ENCODE measurements at places on chromosomes 12 and 14.

GRCh38 chr14:22976620-22977433, 5.5 kb downstream of the AJUBA start:
- no peak for DNase-seq

GRCh38 chr14:73576391-73576790, 7.4 kb downstream of the ACOT2 start:
- DNase-seq: no peak

DNA sequence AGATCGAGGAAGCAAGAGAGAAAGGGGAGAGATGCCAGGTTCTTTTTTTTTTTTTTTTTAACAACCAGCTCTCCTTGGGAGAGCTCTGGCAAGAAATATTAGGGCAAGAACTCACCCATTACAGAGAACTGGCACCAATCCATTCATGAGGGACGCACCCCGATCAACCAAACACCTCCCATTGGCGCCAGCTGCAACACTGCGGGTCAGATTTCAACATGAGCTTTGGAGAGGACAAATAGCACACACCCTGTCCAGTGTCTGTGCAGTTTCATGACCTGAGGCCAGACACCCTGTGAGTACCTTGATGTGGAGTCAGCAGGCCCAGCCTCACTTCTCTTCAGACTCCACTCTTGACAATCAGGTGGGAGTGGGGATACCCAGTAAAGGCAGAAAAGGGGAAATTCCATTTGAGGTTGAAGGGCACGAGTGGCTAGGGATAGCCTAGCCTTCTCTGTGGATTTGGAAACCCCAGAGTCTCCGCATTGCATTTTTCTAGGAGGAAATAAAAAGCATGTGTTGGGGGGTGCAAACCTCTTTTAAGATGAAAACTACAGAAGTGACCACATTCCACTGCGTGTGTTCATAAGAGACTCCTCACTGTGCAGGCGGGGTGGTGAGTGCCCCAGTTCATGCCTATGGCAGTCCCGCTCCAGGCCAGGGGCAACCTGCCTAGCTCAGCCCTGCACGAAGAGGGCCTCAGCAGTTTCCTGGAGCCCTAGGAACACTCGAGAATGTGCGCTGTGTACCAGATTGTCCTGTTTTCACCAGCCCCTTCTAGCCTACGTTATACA, 42.4 kb upstream of the GPATCH2L start:
- no peak for DNase-seq

DNA sequence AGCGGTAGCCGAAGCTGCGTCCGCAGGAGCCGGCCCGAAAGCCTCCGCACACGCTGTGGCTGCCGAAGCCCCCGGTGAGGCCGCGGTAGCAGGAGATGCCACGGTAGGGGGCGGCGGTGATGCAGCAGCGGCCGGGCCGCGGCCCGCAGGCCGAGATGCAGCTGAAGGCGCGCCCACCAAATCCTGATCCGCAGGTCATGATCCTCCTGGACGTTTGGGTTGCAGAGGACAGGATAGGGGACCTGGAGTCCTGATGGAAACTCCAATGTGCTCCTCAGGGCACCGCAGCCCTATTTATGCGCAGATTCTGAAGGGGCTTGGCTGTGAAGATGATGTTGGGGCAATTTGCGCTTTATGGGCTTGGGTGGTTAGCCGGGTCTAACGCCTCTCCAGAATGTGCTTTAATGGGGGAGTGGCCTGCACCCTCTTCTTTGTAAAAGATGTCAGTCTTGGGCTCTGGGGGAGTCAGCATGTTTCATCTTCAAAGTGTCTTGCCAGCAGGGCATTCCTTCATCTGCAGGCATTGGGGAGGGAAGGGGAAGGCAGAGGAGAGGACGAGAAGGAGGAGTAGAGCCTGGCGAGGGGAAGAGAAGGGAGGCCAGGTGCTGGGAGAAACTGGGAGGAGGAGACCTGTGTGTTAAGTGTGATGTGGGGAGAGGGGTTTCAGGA, at the start of gene KRT81:
KRT81 (minus strand) TSS at position 268 of the 669 bp plus-strand sequence; CDS start at position 199, 69 bp downstream.
- DNase-seq: no peak

GRCh38 chr12:26696613-26697092, 136.3 kb downstream of the ITPR2 start:
- DNase-seq: no peak

- no peak for DNase-seq
Observed at GRCh38 chr14:96086032-96086431, 46.9 kb downstream of the C14orf132 start.

DNA sequence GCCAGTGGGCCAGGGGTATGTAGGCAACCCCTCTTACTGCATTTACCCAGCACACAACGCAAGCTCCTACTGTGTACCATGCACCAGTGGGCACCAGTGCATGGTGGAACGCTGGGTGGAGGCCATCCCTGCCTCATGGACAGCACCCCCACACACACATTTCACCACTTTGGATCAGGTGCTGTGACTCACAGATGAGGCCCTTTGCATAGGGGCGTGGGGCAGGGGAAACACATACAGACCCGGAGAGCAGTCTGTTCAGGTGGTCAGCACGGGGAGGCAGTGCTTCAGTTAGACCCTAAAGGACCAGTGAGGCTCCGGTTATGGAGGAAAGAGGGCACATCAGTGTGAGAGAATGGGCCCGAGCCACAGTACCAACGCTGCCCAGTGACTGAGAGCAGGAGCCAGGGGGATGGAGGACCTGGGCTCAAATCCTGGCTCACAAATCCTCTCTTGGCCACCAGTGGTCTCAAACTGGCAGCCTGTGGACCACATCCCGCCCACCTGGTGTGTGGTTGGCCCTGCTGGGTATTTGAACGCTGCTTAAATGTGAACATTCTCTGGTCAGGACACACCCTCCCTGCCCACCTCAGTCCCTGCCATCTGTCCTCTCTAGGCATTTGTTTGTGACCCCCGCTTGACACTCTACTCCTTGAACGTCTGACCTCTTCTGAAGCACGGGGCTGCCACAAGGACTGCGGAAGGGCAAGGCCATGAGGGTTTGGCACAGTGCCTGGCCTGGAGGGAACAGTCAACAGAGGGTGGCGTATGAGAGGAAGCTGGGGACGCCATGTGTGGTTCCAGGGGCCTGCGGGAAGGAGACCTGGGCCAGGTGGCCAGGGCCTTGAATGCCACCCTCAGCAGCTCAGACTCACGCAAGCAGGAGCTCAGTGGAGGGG, 46.7 kb downstream of the FAM222A start:
- no peak for DNase-seq

DNA sequence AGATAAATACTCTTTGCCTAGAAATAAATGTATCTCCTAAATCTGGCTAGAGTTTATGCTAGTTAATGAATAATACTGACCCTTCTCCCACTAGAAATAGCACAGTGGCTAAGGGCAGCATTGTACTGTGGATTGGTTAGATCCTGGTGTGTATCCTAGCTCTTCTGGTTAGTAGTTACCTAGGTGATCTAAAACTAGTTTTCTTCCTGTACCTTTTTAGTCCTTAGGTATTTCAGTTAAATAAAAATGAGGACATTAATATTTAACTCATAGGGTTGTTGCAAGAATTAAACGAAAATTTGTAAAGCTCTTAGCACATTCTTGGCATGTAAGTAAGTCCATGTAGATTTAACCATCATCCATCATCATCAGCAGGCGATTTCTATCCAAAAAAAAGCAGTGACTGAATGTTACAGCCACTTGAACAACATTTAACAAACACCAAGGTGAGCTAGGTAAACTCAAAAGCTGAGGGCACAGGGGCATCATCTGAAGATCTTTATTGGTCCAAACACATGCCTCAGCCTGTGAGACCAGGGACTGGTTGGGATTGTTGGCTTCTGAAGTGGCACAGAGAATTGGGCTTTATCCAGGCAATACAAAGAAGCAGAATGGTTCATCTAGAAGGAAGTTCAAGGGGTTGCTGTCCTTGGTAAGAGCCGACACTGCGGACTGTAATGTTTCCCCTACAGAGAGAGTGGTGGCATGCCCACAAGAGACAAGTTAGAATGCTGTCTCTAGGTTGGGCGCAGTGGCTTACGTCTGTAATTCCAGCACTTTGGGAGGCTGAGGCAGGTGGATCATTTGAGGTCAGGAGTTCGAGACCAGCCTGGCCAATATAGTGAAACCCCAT, 100.8 kb downstream of the GAS2L3 start:
- DNase-seq: no peak

GRCh38 chr14:104111301-104112112, 26.0 kb downstream of the ASPG start:
- no peak for DNase-seq

DNA sequence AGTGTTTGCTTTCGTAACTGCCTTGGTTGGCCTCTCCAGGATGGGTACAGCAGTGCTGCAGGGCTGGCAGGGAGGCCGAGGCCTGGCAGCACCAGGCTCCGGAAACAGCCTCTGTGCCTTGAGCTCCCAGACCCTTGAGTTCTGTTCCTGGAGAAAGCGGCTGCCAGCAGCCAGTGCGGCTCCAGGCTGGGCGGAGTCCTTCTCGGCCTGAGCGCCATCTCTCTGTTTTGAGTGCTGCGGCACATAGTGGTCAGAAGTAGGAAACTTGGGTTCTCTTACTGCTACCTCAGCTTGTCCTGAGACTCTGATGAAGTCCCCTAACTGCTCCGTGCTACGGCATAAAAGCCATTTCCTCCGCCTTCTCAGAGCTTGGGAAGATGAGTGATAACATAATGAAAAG, 65.9 kb downstream of the KCNA1 start:
- no peak for DNase-seq

DNA sequence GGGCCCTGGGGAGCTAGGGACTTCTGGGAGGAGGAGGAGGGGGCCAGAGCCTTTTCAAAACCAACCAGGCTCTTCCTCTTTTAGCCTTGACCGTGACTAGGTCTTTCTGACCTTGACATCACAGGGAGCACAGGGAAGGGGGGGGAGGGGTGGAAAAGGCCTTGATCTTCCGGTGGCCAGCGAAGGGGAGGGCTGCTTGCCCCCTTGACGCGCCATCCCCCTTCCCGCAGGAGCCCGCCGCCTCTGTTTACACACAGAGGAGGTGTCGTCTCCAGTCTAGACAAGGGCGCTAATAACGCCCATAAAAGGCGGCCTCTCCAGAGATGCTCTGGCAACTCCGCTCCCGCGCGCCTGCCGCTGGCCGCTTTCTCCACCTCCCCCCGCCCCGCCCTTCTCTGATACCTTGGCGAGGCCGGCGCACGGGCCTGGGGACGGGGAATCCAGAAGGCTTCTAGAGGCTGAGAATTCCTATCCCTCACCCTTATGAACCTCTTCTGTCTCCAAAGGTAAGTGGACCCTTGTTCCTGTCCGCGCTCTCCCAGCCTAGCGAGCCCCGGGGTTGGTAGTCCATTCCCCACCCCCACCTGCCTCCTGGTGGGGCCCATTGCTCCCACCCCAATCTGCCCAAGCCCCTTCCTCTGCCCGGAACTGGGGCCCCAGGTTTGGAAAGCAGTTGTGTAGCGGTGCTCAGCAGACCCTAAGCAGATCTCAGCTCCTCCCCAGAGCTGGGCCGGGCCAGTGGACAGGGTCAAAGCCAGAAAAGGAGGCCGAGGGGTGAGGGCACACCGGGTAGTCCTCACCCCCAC, 4.9 kb upstream of the HOXC12 start:
- peak; percentile 70 for DNase-seq

- DNase-seq: peak; percentile 89
Observed at GRCh38 chr12:119667577-119668323, at the start of gene PRKAB1. PRKAB1 (plus strand) TSS chr12:119668133; CDS start chr12:119668245, 112 bp downstream.

DNA sequence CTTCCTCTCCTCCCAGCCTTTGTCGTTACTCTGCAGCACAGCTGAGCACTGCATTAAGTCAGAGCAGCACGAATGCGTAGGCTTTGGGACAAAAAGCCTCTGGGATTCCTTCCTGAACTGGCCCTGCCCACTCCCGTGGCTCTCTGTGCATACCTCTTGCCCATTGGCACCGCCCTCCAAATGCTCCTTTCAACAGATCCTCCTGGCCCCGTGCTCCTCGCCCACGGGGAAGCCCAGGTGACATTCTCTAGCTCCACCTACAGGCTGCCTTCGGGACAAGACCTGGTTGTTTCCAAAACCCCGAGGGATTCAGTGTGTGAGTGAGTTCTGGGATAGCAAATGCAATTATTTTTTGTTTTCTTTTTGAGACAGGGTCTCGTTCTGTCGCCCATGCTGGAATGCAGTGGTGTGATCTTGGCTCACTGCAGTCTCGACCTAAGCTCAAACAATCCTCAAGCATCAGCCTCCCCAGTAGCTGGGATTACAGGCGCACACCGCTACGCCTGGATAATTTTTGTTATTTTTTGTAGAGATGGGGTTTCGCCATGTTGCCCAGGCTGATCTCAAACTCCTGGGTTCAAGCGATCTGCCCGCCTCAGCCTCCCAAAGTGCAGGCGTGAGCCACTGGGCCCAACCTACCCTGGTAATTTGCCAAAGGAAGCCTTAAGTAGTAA, 17.9 kb upstream of the TDRD9 start:
- DNase-seq: peak; percentile 12

DNA sequence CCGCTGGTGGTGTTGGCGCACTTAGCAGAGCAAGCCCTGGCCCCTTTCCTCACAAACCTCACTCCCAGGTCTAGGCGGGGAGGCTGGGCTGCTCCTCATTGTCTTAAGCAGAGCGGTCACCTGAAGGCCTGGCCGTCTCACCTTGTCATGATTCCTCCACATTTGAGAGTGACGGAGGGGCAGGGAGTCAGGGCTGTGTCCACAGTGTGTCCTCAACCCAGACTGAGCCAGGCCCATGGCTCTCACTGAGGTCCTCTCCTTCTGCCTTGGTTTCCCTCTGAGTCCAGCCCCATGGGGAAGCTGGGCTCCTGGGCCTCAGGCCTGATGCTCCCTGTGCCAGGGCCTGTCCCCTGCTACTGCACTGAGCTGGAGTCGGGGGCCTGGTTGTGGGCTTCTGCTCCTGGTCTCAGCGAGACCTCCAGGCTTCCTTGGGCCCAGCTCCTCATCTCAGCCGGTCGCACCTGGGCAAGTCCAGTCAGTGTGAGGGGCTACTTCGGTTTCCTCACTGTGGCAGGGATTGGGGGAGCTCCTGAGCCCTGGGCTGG, 44.9 kb downstream of the KRT80 start:
- DNase-seq: no peak

- DNase-seq: no peak
Observed at GRCh38 chr12:44876544-44877410, 662 bp upstream of the NELL2 start.

- no peak for DNase-seq
Observed at GRCh38 chr12:94329366-94329765, 130.3 kb downstream of the CEP83 start.

DNA sequence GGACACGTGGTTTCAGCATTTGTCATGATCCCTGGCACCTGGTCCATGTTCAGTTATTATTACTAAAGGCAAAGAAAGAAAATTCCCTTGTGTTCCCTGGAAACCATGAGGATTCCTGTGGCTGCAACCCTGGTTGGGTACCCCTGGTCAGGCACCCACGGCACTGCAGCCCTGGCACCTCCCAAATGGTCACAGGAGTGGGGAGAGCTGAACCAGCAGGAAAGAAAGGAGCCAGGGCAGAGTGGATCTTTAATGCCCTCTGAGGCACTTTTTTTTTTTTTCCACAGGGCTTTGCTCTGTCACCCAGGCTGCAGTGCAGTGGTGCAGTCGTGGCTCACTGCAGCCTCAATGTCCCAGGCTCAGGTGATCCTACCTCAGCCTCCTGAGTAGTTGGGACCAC, 17.5 kb downstream of the CINP start:
- DNase-seq: no peak

GRCh38 chr14:104372390-104373054, 207.0 kb upstream of the C14orf180 start:
- DNase-seq: no peak

GRCh38 chr12:32756476-32757066, 874 bp upstream of the YARS2 start:
- no peak for DNase-seq

GRCh38 chr14:89288114-89288513, 128.9 kb downstream of the FOXN3 start:
- DNase-seq: no peak
